ENCODE measurements at places on chromosomes 5 and 9.

DNA sequence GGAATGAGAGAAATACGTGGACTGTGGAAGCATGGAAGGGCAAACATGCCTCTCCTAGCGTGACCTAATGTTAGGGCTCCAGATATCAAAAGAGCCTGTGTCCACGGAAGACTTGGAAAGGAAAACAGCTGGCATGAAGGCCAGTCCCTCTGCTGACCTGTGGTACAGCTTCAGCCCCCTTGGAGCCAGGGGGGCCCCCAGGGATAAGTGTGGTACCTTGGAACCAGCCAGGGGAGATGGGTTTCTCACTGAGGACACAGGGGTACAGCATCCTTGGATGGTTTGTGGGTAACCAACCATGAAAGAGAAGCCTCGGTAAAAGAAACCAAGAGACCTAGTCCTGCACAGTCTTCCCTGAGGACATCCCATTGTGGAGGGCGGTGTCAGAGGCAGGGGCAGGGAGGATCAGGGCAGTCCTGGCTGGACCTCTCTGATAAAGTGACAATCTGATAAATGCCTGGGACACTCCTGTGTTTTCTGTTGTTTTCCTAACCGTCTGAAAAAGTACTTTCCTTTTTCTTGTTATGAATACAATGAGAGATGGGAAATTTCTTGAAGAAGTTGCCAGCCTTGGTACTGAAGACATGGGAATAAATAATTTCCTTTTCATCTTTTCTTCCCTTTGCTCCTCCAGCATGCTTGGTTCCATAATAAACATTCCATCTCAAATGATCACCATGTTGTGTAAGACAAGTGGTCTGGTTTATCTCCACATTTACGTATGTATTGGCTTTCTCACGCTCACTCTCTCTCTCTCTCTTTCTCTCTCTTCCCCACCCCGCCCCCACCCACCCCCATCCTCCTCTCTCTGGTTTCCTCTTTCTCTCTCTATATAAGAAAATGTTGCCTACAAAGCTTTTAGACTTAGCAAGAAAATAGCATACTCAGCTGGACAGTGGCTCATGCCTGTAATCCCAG lies 102.1 kb downstream of the SUSD1 start:
- no peak for DNase-seq

GRCh38 chr5:53035868-53036381 lies 46.8 kb downstream of the ITGA2 start:
- DNase-seq, result no peak

DNA sequence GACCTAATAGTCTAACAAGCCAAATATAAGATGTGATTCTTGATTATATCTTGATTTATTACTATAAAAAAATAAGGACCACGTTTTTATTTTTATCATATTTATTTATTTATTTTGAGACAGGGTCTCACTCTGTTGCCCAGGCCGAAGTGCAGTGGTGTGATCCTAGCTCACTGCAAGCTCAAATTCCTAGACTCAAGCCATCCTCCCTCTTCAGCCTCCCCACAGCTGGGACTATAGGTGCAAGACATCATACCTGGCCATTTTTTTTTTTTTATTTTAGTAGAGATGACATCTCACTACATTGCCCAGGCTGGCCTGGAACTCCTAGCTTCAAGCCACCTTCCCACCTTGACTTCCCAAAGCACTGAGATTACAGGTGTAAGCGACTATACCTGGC lies 61.0 kb upstream of the LARP1 start:
- no peak for DNase-seq

- DNase-seq, result no peak
These were observed 17.3 kb upstream of the ZNF622 start for GRCh38 chr5:16482891-16483290.

GRCh38 chr5:39928709-39929108 lies 503.9 kb upstream of the DAB2 start:
- no peak for DNase-seq

GRCh38 chr5:63963080-63963735 lies 963 bp upstream of the HTR1A start:
- DNase-seq, result no peak

DNA sequence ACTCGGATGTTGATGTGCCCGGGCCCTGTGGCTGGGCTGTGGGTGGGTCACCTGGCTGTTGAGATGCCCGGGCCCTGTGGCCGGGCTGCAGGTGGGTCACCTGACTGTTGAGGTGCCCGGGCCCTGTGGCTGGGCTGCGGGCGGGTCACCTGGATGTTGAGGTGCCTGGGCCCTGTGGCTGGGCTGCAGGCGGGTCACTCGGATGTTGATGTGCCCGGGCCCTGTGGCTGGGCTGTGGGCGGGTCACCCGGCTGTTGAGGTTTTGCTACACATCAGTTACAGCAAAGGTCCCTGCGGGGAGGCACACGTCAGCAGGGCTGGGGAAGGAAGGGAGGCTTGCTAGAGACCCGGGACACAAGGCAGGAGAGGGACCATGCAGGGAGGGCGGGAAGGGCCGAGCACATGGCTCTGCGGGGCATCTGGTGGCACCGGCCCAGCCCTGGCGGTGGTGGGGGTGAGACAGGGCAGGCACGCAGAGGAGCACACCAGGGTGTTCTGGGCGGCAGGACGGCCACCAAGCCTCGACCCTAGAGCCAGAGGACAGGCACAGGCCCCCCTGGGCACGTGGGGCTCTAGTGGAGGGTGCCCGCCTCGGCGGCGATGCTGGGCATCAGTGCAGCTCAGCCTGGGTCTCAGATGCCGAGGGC lies 35.4 kb downstream of the PNPLA7 start:
- no peak for DNase-seq

DNA sequence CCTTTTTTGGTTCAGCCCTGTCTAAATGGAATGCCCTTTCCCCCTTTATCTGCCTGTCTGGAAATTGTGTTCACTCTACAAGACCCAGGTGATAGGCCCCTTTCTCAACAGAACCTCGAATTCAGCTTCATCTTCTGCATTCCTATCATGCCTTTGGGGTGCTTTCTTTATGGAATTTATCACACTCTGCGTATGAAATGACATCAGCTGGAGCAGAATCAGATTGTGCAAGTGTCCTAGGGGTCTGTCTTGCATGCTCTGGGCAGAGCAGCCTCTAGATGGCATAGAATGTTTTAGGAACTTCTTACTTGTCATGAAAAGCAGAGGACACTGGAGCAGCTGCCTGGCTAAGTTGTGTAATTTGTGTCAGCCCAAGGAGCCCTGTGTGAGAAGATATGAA lies 84.9 kb downstream of the ISL1 start:
- DNase-seq, result no peak

- no peak for DNase-seq
These were observed 6.7 kb downstream of the SUSD3 start for GRCh38 chr9:93065135-93065720.

DNA sequence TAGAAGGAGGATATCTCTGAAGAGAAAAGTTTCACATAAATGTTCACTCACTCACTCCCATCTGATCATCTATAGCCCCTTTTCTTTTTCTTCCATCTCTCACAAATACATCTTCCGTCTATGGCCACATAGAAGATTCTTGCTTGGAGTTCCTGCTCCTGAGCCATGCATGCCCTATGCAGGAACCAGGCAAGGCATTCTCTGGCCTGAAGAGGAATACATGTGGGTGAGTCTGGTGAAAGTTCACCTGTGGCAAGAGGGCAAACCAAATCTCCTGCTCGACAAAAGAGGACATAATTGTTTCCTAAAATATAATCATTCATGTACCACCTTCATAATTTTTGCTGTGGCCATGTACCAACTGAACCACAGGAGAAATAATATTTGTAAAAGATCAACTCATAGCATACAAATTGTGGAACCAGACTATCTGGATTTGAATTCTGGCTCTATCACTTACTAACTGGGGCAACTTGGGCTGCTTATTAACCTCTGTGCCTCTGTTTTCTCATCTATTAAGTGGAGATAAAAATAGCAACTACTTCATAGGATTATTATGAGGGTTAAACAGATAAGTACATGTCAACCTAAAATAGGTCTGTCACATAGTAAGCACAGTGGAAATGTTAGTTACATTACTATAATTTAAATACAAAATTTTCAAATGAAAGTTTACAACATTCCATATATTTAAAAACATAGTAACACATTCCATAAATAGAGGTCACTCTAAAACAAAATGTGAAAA lies 121.2 kb upstream of the NFIB start:
- no peak for DNase-seq

- no peak for DNase-seq
These were observed at the start of gene MARCHF11 for GRCh38 chr5:16179511-16179935. Gene MARCHF11, minus strand, starts transcription at chr5:16179791. Its CDS starts 216 bp downstream, at chr5:16179575.

- DNase-seq, result no peak
These were observed 35.7 kb upstream of the LURAP1L start for GRCh38 chr9:12739014-12739652.

DNA sequence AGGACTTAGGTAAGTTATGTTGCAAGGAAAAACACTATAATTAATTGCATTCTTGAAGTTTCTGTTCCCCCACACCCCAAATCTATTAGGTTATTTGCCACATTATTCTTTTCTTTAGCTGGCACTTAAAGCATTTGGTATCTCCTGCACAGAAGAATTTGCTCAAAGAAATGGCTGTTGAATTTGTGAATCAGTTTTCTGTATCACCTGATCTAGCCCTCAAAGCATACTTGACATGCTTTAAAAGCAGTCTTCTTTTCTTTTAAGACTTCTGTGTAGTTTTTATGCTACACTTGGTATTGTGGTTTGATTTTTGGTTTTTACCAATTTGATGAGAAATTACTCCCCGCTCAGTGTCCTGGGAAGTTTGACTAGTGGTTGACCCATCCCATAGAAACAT lies 69.1 kb downstream of the RIC1 start:
- DNase-seq, result no peak

GRCh38 chr5:9624196-9624947 lies 5.8 kb downstream of the TAS2R1 start:
- no peak for DNase-seq

GRCh38 chr5:107526-107925 lies 15.6 kb downstream of the PLEKHG4B start:
- DNase-seq, result no peak

DNA sequence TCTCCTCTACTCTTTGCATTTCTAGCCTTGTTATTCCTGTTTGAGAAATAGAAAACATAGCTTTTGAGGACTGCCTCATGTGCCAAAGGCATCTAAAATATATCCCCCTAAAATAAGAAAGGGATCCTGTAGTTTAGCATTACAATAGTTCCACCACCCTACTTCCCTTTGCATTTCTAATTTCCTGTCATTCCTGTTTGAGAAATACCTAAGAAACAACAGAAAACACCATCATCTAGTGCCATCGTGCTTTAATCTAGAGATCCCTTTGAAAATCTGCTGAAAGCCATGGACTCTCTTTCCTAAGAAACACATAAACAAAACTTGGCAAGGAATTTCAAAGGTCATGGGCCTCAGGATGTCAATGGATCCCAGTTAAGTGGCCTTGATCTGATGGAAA lies 7.5 kb downstream of the CLK4 start:
- DNase-seq, result no peak

- no peak for DNase-seq
These were observed 83.7 kb downstream of the SH3TC2 start for GRCh38 chr5:148979083-148979723.

GRCh38 chr9:75140261-75140660 lies 51.9 kb downstream of the OSTF1 start:
- DNase-seq, result no peak

- no peak for DNase-seq
These were observed 147.3 kb downstream of the ARSB start for GRCh38 chr5:78837836-78838235.

All from T-helper 17 cell (primary cell).